ENCODE measurements at places on chromosomes 2 and 18.

DNA sequence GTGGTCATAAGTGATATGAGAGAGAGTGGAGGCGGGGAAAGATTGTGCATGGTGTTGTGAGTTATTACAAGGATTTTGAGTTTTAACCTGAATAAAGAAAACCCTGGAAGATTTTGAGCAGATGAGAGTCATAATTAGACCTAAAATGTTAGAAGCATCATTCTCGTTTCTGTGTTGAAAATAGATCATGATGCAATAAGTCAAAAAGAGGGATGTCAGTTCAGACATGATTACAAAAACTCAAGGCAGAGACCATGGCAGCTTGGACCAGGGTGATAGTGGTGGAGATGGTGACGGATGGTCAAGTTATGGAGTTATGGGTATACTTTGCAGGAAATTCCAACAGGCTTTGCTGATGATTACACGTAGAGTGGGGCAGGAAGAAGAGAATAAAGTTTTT lies 267.2 kb downstream of the CDH20 start:
- no peak for DNase-seq

GRCh38 chr2:224101820-224102630 lies 62.9 kb upstream of the SERPINE2 start:
- DNase-seq: no peak

GRCh38 chr2:23625726-23626125 lies 240.7 kb downstream of the KLHL29 start:
- no peak for DNase-seq

DNA sequence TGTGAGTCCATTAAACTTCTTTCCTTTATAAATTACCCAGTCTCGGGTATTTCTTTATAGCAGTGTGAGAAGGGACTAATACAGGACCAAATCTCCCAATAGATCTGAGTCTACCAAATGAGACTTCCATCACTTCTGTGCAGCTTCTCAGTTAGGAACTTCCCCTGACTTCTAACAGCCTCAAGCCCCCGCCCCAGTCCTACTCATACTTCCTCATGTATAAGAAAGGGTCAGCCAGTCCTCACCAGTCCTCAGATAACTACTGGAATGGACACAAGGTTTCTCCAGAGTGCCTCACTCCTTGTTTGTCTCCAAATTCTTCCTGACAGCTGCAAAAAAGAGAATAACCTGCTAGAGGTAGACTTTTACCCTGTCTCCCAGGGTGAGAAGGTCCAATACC lies 19.5 kb downstream of the TTC32 start:
- DNase-seq: no peak

DNA sequence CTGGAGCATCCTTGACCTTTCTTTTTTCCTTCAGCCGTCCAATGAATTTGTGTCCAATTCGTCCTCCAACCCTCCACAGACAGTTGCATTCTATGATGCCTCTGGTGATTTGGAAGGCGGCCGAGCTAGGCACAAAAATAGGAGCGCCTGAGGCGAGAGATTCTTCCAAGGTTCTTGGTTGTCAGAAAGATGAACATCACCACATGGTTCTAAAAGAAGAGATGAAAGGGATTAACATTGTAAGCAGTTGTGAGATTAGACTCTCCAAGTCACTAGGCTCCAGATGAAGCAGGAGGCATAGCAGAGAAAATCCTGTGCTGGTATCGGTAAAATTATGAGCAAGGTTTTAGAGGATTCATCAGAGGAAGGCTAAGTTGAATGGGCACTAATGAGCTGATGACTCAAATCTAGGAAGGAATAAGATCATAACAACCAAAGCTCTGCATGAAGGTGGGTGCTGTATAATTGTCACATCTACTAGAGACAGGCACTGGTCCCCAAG lies 75.4 kb upstream of the MAP4K3 start:
- DNase-seq: no peak

DNA sequence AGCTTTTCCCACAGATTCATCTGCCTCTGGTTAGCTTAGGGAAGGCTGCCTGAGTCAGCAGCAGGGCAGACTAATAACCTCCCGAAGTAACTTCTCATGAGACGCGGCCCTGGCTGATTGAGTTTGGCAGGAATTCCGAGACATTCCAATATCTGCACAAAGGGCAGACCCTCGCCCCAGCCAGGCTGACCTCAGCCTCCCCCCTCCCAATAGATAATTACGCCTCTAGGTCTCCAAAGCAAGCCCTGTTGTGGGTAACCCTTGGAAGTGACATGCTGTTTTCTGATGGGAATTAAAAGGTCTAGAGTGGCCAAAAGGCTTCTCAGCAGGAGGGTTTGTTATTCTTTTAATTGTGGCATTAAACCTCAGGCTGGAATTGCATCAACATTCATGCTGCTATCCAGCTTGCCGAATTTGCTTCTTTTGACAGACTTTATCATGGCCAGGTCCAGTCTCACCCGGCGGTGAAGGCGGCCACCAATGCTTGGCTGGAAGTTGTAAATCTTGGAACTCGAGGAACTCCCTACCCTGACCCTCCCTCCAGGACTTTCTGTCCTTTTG lies 98.0 kb upstream of the SLC14A2 start:
- DNase-seq: no peak

DNA sequence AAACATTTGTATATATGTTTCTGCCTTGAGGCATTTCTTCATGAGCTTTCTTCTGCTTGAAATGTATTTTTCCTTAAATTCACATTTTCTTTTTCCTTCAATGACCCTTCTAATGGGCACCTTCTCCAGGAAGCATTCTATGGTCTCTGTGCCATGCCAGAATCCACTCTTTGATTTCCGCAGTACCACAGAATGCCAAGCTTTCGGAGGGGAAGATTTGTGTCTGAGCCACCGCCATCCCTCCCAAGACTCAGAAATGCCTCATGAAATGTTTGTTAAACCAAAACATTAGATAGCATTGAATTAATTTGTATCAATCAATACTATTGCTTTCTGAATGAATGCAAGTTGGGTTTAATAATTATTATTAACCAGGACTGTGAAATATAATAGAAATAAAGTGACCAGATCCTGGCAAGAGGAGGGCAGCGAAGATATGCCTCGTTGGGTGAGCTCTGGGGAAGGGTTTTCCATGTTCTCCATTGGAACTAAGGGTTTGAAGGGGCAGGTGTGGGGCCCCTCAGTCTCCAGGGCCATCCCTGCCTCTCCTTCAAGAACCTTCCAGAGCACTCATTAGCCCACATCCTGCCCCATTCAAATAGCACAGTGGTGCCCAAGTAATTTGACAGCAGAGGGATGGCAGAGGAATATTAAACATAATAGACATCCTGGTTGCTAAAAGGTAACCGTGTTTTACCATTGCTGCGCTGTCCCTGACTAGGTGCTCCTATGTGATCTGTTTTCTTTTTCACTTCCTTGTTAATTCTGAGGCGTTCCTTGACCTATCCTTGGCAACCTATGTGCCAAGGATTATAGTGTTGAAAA lies 189.6 kb downstream of the MYCN start:
- DNase-seq: no peak

GRCh38 chr2:75751360-75751759 lies 40.6 kb upstream of the GCFC2 start:
- no peak for DNase-seq

GRCh38 chr2:234189230-234189629 lies 138.7 kb downstream of the SPP2 start:
- DNase-seq: no peak

DNA sequence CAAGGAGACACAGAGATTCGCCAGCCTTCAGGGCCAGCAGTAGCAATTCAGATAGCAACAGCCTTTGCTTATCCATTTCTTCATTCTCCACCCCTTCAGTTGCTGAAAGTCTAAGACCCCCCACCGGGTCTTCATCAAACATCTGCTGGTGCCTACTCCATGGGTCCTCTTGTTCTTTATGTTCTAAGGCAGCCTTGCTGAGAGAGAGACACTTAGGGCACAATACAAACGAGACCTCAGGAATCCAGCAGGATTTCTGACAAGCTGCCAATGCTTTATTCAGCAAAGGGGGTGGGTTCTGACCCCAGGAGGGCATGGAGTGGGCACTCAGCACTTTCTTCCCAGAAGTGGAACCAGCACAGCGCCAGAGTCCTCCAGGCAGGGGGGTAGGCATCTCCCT lies 36.2 kb upstream of the CNGA3 start:
- DNase-seq: no peak

DNA sequence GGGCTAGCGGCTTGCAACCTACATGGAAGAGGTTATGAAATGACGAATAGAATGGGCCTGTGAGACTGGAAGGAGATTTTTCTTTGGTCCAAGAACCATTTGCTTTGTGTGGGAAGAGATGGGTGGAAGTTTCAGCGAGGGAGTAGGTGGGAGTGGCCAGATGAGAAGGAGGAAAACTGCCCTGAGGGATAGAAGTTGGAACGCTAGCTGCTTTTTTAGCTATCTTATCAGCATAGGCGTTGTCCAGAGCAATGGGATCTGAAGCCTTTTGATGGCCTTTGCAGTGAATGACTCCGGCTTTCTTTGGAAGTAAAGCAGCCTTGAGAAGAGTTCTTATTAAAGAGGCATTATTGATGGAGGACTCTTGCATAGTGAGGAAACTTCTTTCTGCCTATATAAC lies 52.4 kb downstream of the SPTBN1 start:
- DNase-seq: no peak

- no peak for DNase-seq
Measured at GRCh38 chr18:22846088-22846683, 86.9 kb upstream of the RBBP8 start.

GRCh38 chr2:109206569-109207146 lies 77.7 kb downstream of the SH3RF3 start:
- DNase-seq: no peak

DNA sequence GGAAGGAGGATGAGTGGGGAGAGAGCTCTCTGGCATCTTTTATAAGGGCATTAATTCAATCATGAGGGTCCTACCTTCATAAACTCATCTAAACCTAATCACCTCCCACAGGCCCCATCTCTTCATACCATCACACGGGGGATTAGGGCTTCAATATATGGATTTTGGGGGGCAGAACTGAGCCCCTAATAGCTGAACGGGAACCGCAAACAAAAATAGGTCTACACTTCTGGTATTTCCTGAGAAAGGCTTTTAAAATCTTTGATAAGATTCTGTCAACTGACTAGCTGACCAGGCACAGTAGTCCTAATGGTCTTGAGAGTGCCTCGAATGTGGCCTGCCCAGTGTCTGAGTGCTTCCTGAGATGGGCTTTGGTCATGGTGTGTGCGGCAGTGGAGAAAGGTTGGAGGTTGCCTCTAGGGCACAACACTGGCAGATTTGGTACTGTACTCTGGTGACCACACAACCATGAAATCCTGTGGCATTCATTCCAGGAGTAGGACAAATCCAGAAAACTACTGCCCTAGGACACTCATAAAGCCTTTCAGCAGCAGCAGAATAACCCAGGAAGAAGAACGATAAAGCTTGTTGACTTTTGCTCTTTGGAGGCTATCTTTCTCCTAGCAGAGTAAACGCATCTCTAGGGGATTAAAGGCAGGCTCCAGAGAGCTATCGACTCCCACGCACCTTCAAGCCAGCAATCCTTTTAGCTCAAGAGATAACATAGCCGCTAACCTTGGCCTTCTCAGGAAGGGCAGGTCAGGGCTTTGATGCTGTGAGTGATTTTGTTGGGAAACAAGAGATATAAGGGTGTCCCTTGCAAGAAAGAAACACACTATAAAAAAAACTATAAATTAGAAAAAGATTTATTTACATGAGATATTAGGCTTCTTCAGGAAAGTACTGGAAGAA lies 12.3 kb upstream of the APOB start:
- DNase-seq: no peak

DNA sequence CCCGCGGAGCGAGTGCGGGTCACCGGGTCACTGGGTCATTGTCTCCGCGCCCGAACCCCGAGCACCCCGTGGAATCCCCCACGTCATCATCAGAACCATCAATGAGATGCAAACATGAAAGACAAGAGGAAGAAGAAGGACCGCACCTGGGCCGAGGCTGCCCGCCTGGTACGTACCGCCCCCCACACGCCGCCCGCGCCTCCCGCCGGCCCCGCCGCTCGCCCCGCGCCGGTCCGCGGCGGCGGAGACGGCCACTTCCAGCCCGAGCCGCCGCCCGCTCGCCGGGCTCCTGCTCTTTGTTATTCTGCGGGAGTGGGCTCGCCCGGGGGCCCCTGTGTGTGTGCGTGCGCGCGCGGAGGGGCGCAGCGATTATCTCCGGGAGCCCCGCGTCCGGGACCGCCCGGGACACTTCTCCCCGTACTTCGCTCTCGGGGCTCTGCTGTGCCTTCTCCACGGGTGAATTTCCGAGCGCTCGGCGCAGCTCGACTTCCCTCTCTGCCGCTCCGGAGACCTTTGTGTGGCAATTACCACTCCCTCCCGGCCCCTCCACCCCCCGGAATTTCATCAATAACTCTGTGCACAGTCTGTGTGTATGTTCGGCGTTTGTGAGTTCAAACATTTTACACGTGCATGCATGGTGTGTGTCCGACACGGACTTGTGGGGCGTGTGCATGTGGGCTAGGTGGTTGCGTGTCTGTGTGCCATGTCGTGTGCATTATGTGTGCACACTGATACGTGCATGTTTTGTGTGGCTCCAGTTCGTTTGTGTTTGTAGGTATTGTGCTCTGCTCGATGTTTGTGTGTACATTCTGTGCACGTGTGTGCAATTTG lies 714 bp downstream of the ASXL3 start:
- no peak for DNase-seq

GRCh38 chr2:53768242-53768542 lies 588 bp downstream of the CHAC2 start:
- DNase-seq: no peak

DNA sequence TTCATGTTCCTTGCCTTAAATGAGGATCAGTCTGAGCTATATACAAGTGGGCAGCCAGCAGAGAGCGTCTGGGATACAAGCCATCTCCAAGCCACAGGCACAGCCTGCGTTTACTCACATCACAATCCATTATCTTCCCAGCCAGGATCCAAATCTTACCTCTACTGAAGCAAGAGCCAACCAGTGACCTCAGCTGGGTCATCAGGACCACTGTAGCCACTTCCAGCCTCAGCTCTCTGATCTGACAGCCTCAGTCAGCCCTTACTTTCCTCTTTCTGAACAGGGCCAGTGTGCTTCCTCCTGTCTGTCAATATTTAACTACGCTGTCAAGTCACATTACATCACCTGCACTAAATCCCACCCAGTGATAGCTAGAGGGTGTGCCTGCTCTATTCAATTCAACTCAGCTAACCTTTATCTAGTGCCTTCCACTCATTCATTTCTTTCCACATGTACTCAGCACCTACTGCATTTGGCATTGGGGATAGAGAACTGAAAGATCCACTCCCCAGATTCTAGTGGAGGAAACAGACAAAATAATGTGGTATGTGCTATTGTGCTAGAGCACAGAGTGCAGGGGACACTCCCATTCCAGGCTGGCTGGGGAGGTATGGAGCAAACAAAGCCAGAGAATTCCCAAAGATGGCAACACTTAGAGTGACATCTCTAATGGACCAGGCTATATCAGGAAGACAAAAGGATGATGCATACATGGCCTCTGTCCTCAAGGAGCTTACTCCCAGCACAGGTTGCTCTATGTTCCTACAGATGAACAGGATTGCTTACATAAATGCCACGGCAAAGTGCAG lies 146.5 kb downstream of the NCKAP5 start:
- no peak for DNase-seq

- DNase-seq: no peak
Measured at GRCh38 chr2:216925636-216926366, 65.9 kb upstream of the TNP1 start.

- DNase-seq: no peak
Measured at GRCh38 chr2:186445506-186445905, 40.6 kb upstream of the ZC3H15 start.
